ENCODE measurements at places on chromosomes 1 and 21.

GRCh38 chr1:241603731-241604245 is 36.4 kb downstream of the CHML start:
- DNase-seq = no peak

DNA sequence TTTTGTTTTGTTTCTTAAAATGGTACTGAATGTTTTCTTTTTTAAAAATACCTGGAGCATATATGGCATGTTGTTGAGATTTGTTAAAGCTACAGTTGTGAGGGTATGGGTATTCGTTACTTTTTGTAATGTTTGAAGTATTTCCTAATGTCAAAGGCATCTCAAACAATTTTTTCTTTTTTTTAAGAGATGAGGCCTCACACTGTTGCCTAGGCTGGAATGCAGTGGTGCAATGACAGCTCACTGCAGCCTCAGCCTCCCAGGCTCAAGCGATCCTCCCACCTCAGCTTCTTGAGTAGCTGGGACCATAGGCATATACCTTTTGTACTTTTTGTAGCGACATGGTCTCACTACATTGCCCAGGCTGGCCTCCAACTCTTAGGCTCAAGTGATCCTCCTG is 16.1 kb downstream of the CLCN6 start:
- no peak for DNase-seq

DNA sequence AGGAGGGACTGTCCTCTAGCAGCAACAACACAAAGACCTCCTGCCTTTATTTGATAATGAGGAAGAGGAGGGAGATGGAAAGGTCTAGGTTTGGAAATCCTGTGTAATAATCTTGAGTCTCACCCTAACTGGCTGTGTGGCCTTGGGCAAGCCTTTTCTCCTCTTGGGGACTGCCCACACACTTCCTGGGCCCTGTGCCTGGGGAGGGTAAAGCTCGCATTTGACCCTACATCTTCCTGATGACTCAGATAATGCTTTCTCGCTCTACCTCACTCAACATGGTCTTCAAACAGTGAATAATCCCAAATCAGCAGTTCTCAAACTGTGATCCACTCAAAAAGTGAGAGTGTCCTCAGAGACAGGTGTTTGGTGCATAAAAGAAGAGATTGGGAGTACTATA is 81.2 kb downstream of the VWA5B1 start:
- DNase-seq = no peak

- no peak for DNase-seq
Observed at GRCh38 chr1:45299981-45300668, 26.6 kb upstream of the HPDL start.

GRCh38 chr21:14875704-14876523 is 188.9 kb downstream of the NRIP1 start:
- DNase-seq = peak; percentile 51

DNA sequence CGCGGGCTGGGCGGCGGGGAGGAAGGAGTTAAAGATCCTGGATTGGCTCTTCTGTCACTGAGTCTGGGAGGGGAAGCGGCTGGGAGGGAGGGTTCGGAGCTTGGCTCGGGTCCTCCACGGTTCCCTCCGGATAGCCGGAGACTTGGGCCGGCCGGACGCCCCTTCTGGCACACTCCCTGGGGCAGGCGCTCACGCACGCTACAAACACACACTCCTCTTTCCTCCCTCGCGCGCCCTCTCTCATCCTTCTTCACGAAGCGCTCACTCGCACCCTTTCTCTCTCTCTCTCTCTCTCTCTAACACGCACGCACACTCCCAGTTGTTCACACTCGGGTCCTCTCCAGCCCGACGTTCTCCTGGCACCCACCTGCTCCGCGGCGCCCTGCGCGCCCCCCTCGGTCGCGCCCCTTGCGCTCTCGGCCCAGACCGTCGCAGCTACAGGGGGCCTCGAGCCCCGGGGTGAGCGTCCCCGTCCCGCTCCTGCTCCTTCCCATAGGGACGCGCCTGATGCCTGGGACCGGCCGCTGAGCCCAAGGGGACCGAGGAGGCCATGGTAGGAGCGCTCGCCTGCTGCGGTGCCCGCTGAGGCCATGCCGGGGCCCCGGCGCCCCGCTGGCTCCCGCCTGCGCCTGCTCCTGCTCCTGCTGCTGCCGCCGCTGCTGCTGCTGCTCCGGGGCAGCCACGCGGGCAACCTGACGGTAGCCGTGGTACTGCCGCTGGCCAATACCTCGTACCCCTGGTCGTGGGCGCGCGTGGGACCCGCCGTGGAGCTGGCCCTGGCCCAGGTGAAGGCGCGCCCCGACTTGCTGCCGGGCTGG is at the start of gene NPR1:
Gene NPR1, plus strand, starts transcription at position 170 of the 818 bp plus-strand sequence. Its CDS starts 421 bp downstream, at position 591.
- peak; percentile 25 for DNase-seq

DNA sequence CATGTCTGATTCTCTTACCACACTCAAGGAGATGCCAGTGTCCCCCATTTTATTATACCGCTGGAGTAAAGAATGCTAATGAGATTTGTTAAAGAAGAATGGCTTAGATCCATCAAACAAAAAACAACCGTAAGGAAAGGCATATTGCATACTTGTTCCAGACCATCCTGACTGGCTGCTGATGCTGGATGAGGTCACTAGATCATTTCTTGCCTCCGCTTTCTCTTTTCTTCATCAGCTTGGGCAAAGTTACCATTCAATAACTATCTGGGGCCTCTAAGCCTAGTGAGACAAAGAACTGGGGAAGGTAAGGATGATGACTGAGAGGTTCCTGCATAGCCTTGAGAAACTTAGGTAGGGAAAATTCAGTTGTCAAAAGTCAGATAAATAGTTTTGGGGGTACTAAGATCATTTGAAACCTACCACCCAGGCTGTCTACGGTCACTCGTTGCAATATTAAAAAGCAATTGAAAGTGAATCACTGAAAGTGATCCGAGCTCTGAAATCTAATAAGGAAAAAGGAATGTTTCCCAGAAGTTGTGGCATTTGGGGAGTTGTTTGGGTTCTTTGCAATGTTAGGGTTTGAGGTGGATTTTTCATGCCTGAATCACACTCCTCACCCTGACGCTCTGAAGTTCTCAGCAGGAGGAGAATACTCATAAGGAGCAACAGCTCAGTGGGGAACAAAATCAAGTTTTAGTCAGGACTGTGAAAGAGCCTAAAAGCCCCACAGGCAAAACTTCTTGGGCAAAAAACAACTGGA is 176.8 kb downstream of the HHIPL2 start:
- DNase-seq = no peak

DNA sequence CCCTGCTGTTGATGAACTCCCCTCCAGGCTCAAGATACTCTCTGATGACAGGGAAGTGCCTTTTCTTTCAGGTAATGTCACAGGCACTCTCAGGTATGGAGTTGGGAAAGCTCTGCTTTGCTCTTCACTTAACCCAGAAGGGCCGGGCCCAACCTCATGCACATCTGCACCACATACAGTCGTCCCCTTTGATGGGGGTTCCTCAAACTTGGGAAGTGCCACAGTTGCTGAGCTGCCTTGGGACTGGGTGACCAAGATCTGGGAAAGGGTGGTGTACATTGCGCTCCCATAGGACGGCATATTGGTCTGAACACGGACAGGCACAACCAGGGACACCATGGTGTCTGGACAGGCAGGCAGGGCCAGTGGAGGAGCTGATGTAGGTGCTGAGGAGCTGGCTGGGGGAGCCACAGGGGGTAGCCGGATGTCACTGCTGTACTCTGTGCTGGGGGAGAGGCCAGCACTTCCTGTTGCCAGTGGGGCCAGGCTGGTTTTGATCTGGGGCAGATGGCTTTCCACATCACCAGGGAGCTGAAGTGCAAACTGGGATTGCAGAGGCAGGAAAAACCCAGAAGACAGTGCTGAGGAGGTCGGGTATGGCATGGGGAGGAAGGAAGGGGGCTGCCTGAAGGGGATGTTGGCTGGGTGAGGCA is 96.2 kb upstream of the EDN2 start:
- no peak for DNase-seq

DNA sequence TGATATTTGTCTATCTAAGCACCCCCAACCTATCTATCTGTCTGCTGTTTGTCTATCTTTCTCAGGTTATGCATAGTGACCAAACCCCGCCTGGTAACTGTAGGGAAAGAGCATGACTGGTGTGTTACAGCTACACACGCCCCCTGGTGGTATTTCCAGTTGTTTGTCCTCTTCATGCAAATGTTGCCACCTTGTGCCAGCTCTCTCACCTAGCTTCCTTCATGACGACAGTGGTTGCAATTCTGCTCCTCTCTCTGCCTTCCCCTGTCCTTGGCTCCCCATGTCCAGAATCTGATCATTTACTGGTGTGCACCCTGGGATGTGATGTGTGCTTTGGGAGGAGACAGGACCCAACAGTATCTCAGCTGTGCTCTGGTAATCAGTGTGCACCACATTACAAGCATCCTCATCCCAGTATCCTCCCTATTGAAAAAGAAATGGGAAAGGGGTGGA is 8.1 kb upstream of the INKA2 start:
- DNase-seq = peak; percentile 40

DNA sequence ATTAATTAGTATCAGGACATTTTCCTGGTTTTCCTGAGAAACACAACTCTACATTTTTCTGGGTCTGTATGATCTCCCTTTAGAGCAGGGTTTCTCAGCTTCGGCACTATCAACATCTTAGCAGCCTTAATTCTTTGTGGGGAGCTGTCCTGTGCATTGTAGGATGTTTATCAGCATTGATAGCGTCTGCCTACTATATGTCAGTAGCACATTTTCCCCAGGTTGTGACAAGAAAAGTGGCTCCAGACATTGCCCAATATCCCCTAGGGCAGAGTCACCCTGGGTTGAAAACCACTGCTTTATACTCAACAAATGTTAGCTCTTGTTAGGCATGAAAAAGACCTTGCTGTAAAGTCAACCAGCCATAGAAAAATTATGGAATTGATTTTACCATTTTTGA is 195.1 kb upstream of the FMN2 start:
- no peak for DNase-seq

DNA sequence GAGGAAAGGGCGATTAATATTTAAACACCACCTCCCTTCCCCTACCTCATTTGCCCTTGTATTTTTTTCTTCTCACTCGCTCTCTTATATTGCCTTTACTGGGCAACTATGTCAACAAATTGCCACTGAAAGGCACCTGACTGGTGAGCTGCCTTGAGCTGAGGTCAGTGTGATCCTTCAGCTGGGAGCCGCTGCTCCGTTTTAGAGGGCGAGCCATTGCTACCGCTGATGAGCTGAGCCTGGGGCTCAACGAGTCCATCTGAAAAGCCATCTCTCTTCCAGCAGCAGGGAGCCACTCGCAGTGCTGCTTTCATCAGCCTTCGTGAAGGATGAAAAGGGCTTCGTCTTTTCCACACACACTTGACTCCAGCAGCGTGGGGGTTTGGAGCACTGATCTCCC is 108.0 kb upstream of the KIF26B start:
- DNase-seq = no peak

DNA sequence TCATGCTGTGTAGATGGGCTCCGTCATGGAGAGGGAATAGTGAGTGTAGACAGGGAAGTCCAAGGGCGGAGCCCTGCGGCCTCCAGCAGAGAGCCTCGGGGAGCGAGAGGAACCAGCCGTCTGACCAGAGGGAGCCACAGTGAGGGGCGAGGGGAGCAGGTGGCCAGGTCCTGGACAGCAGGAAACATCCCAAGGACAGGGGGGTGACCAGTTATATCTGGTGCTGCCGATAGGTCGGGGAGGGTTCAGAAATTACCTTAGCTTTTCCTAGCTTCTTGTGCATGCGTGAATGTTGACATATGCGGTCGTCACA is 46.5 kb downstream of the TRAPPC10 start:
- no peak for DNase-seq

- DNase-seq = peak; percentile 24
Observed at GRCh38 chr1:151945725-151946722, 36.7 kb upstream of the THEM4 start.

DNA sequence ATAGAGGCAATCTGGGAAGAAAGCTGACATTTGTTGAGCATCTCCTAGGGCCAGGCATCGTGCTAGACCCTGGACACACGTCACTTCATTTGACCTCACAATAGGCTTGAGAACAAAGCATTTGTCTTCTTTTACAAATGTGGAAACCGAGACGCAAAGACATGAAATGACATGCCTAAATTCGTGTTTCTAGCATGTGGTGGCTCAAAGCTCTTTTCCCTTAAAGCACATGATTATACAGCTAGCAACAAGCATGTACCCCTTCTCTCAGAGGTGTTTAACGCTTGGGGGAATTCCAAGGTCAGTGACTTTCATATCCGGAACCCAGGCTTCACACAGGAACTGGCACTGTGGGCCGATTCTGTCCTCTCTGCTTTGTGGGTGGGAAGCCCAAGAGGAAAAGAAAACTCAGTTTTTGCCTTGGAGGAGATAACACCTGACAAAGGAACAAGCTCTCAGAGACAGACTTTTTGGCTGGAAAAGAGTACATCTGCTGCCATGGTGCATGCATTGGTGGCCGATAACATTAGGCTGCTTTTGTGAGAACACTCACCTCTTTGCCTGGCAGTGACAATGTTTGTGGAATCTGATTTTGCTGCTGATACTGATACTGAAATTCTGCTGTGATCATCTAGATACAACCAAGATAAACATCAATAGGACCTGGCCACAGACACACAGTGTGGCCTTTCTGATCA is 15.4 kb upstream of the CD2 start:
- peak; percentile 74 for DNase-seq

DNA sequence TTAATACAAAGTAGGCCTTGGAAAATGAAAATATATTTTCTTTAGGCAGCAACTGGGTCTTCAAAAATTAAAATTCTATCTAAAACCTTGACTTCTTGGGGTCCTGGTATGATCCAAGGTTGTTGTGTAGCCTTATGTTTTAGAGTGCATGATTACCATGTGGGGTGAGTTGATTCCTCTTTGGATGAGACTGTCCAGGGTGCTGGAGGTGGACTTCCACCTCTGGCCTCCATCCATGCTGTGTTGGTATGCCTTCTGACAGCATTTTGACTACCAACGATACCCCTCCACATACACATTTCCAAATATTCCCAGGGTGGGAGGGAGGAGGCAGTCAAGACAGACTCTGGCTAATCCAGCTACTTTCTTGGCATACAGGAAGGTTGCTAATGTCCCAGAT is 205.0 kb downstream of the TNR start:
- DNase-seq = no peak

GRCh38 chr1:51270751-51271150 is 34.7 kb downstream of the RNF11 start:
- no peak for DNase-seq

GRCh38 chr1:200780545-200781369 is 42.1 kb downstream of the CAMSAP2 start:
- peak; percentile 3 for DNase-seq

- no peak for DNase-seq
Observed at GRCh38 chr1:184392779-184393522, 6.1 kb downstream of the C1orf21 start.

GRCh38 chr21:41289431-41289830 is 27.2 kb upstream of the FAM3B start:
- DNase-seq = no peak

- DNase-seq = no peak
Observed at GRCh38 chr21:36200081-36200561, 43.5 kb downstream of the DOP1B start.

GRCh38 chr1:20337581-20337980 is 46.9 kb downstream of the VWA5B1 start:
- DNase-seq = no peak

- no peak for DNase-seq
Observed at GRCh38 chr21:29557931-29558725, 259.4 kb downstream of the BACH1 start.
